ENCODE measurements at places on chromosomes 13 and 19. TPM values are rescaled to one million over a fixed set of nuclear protein-coding genes. Genes with fewer than 3 reads are reported as not detected.

N4BP2L2 gene
- 81.1 TPM for total RNA-seq

COMMD6 gene
- 125 TPM for total RNA-seq

ETV2 gene
- total RNA-seq = 1.8 TPM

CCL25 gene
- not detected for total RNA-seq

C19orf18 gene
- total RNA-seq = 1.5 TPM

SLC8A2 gene
- total RNA-seq = 0.61 TPM

TMEM272 gene
- total RNA-seq = 0.26 TPM

SNAPC2 gene
- total RNA-seq = 19.5 TPM

ARID3A gene
- 48.4 TPM for total RNA-seq

SIGLEC7 gene
- not detected for total RNA-seq

PROSER3 gene
- total RNA-seq = 63.4 TPM

SWSAP1 gene
- 3.5 TPM for total RNA-seq

GPI gene
- total RNA-seq = 227 TPM

PCDH20 gene
- 0.18 TPM for total RNA-seq
